ENCODE measurements at places on chromosomes 2 and 18.

DNA sequence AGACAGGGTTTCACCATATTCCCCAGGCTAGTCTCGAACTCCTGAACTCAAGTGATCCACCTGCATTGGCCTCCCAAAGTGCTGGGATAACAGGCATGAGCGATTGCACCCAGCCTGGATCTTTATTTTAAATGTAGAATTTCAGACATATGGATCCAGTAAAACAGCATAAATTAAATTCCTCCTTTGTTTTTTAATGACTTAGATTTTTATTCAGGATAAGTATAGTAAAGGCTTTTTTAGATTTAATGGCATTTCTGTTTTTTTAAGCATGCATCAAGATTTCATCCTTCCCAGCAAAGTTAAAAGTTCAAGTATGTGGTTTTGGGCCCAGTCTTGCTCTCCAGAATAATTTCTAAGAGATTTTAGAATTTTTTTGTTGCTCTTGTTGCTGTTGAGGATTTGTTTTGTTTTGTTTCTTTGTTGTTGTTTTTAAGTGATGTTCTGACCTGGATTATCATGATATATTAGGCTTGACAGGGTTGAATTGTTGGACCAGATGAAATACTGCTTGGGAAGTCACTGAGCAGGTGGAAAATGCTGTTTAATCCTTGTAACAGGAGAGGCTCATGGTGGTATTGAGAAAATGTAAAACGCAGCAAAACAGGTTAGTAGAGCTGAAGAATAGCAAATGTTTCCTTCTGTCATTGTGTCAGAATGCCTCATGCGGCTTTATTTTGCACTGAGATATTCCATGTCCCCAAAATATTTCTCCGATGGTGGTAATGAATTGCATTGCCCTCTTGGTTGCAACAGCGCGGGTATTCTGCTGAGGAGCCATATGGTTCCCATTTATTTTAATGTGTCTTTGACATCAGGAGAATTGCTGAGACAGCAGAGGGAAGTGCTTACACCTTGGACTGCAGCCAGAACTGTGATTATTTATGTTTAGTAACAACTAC, 147.9 kb downstream of the GALNT3 start:
- H3K27ac ChIP-seq = no peak overlapping the region
- H3K27me3 ChIP-seq = peaks cover 33% of the 10 kb centered on the region
- no peaks in the 10 kb centered on the region for H3K4me1 ChIP-seq
- H3K36me3 ChIP-seq = no peaks in the 10 kb centered on the region
- H3K4me3 ChIP-seq = no peak overlapping the region

DNA sequence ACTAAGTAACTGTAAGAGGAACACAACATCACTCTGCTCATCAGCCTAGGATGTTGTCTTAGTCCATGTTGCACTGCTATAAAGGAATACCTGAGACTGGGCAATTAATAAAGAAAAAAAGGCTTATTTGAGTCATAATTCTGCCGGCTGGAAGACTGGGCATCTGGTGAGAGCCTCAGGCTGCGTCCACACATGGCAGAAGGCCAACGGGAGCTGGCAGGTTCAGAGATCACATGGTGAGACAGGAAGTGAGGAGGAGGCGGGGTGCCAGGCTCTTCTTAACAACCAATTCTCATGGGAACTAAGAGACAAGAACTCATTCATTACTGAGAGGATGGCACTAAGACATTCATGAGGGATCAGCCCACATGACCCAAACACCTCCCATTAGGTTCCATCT, 46.8 kb downstream of the EPG5 start:
- H3K4me1 ChIP-seq = peaks cover 23% of the 10 kb centered on the region
- DNase-seq = no peak
- no peaks in the 10 kb centered on the region for H3K27me3 ChIP-seq
- no peak overlapping the region for H3K4me3 ChIP-seq

DNA sequence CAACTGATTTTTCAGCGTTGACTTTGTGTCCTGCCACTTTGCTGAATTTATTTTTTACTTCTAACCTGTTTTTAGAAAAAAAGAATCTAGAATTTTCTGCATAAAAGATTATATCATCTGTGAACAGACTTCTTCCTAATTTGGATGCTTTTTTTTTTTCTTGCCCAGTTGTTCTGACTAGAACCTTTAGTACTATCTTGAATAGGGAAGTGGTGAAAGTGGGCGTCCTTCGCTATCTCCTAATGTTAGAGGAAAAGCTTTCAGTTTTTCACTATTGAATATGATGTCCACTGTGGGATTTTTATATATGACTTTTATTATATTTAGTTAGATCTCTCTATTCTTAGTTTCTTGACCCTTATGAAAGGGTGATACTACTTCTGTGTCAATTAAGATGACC, 25.7 kb upstream of the KCNJ13 start:
- no peak overlapping the region for H3K27ac ChIP-seq
- H3K4me3 ChIP-seq = no peak overlapping the region
- H3K27me3 ChIP-seq = no peaks in the 10 kb centered on the region
- H3K36me3 ChIP-seq = peaks cover 50% of the 10 kb centered on the region

- H3K4me3 ChIP-seq = no peak overlapping the region
- H3K27me3 ChIP-seq = no peaks in the 10 kb centered on the region
- no peak overlapping the region for H3K27ac ChIP-seq
- H3K36me3 ChIP-seq = no peaks in the 10 kb centered on the region
- H3K4me1 ChIP-seq = no peaks in the 10 kb centered on the region
Observed at GRCh38 chr2:197889041-197889440, 84.6 kb downstream of the PLCL1 start.
